ENCODE measurements at places on chromosomes 7 and 10. TPM values are rescaled to one million over a fixed set of nuclear protein-coding genes. Genes with fewer than 3 reads are reported as not detected.

DNA sequence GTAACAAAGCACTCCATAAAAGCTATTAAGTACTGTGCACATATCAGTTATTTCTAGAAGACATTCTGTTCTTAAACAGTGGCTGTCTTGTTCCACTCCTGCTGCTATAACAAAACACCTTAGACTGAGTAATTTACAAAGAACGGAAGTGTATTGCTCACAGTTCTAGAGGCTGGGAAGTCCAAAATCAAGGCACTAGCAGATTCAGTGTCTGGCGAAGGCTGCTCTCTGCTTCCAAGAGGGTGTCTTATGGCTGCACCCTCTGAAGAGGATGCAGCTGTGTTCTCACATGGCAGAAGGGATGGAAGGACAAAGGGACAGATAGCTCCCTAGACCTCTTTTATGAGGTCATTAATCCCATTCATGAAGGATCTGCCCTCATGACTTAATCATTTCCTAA, 424.2 kb upstream of the ZMIZ1 start:
- H3K4me3 ChIP-seq, result no peak overlapping the region
- DNase-seq, result no peak
- H3K36me3 ChIP-seq, result no peaks in the 10 kb centered on the region
- no peak overlapping the region for H3K27ac ChIP-seq
- H3K27me3 ChIP-seq, result no peaks in the 10 kb centered on the region

- H3K36me3 ChIP-seq, result no peaks in the 10 kb centered on the region
- H3K4me3 ChIP-seq, result no peak overlapping the region
- no peak for DNase-seq
- no peak overlapping the region for H3K27ac ChIP-seq
- no peaks in the 10 kb centered on the region for H3K4me1 ChIP-seq
These were observed 47.9 kb upstream of the DOCK1 start for GRCh38 chr10:126857178-126857806.

The TAC1 gene
- total RNA-seq, result not detected

- peaks cover 22% of the 10 kb centered on the region for H3K4me1 ChIP-seq
- no peak for DNase-seq
- peaks cover 3% of the 10 kb centered on the region for H3K27me3 ChIP-seq
- H3K36me3 ChIP-seq, result no peaks in the 10 kb centered on the region
These were observed 3.2 kb upstream of the NCOA4 start for GRCh38 chr10:46033602-46034011.

GRCh38 chr10:61941202-61941681, 39.7 kb downstream of the ARID5B start:
- no peak overlapping the region for H3K4me3 ChIP-seq
- DNase-seq, result no peak
- H3K27ac ChIP-seq, result peak overlapping the region; percentile 87
- peaks cover 11% of the 10 kb centered on the region for H3K4me1 ChIP-seq

DNA sequence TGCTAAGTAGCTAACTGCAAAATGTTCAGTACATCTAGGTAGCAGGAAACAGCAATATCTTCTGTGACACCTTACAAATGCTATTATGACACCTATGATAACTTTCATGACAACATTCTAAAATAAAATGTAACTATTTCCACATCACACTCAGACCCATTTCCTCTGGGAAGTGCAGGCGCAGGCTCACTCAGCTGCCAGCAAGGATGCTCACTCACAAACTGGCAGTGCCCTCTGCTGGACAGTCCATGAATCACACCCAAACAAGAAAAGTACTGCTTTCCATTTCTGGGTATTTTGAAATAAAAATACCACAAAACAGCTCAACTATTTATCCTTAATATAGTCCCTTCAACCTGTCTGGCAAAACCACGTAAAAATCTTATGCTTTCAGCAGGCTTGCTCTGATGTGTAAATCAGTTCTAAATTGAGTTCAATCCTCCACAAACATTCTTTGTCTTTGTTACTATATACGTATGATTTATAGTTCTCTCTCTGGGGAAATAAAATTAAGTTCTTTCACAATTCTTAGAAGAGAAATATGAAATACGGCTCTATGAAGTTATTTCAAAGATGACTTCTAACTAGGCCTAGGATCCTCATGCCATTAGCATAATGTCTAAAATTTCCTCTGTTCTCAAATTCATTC, 176.6 kb downstream of the PARD3 start:
- no peak overlapping the region for H3K27ac ChIP-seq
- no peaks in the 10 kb centered on the region for H3K36me3 ChIP-seq
- no peak overlapping the region for H3K4me3 ChIP-seq

GRCh38 chr10:1611936-1612550, 125.3 kb downstream of the ADARB2 start:
- no peak for DNase-seq
- H3K4me3 ChIP-seq, result no peak overlapping the region
- no peaks in the 10 kb centered on the region for H3K36me3 ChIP-seq
- H3K27ac ChIP-seq, result no peak overlapping the region

The GRM3 gene
- not detected for total RNA-seq

DNA sequence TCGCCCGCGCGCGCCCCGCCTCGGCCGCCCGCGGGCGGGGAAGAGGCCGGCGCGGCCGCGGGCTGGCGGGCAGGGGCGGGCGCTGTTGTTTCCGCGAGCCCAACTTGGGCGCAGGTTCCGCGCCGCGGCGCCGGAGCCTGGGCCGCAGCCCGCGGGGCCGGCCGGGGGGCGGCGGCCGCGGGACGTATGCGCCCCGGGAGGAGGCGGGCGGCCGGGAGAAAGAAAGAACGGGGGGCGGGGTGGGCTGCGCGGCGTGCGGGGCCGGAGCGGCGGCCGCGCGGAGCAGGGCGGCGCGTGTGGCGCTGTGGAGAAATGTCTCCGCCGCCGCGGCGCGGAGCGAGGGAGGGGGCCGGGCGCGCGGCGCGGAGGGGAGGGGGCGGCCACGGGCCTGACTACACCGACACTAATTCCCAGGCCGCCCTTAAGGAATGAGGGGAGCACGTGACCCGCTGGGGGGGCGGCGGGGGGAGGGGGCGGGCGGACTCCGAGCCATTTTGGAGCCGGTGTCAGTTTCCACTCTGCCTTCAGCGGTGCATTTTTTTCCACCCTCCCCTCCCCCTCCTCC, at the start of gene BMI1:
Gene BMI1 (plus strand): TSS at position 509 of the 565 bp plus-strand sequence. CDS start 5,351 bp downstream, outside the sequence.
- H3K36me3 ChIP-seq, result no peaks in the 10 kb centered on the region
- peak within 1 kb of the TSS; percentile 85 for H3K4me3 ChIP-seq
- peak; percentile 54 for DNase-seq
- H3K27ac ChIP-seq, result peak within 1 kb of the TSS; percentile 56

The MRM2 gene
- total RNA-seq, result 17.9 TPM

The IKZF5 gene
- total RNA-seq, result 45.5 TPM

GRCh38 chr10:1393481-1393880, 337.3 kb downstream of the WDR37 start:
- no peak for DNase-seq
- H3K4me1 ChIP-seq, result no peaks in the 10 kb centered on the region
- H3K36me3 ChIP-seq, result no peaks in the 10 kb centered on the region
- H3K4me3 ChIP-seq, result no peak overlapping the region
- H3K27me3 ChIP-seq, result no peaks in the 10 kb centered on the region
- no peak overlapping the region for H3K27ac ChIP-seq

- no peaks in the 10 kb centered on the region for H3K27me3 ChIP-seq
- H3K36me3 ChIP-seq, result no peaks in the 10 kb centered on the region
- no peaks in the 10 kb centered on the region for H3K4me1 ChIP-seq
- no peak overlapping the region for H3K27ac ChIP-seq
These were observed 10.5 kb downstream of the PLXDC2 start for GRCh38 chr10:19826712-19827111.

- no peak overlapping the region for H3K4me3 ChIP-seq
- H3K27me3 ChIP-seq, result peaks cover 3% of the 10 kb centered on the region
- no peaks in the 10 kb centered on the region for H3K4me1 ChIP-seq
- no peak overlapping the region for H3K27ac ChIP-seq
- no peak for DNase-seq
These were observed 402.0 kb downstream of the PTPRN2 start for GRCh38 chr7:158185653-158186052.

DNA sequence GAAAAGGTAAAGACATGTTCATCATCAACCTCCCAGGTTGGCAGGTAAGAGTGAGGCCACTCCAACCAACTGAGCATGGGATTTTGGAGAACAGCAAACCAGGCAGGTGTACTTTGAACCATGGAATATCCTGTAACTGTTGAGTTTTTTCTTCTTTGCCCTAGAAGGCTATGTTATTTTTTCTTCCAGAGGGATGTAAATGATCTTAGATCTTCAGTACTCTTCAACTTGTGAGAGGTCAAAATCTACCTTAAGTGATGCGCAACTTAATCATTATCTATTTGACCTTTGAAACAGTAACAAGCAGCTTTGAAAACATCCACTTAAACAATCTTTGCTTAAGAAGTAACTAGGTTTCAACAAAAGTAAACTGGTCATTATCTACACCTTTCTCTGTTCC, at the start of gene CUBN:
Gene CUBN (minus strand): TSS at position 71 of the 400 bp plus-strand sequence. CDS start 46 bp downstream, at position 25.
- no peaks in the 10 kb centered on the region for H3K4me1 ChIP-seq
- no peaks in the 10 kb centered on the region for H3K36me3 ChIP-seq
- no peaks in the 10 kb centered on the region for H3K27me3 ChIP-seq
- DNase-seq, result no peak

The GPR37 gene
- not detected for total RNA-seq

The MYL10 gene
- total RNA-seq, result not detected

- H3K27me3 ChIP-seq, result peaks cover 3% of the 10 kb centered on the region
- no peak for DNase-seq
- H3K36me3 ChIP-seq, result no peaks in the 10 kb centered on the region
- no peak overlapping the region for H3K4me3 ChIP-seq
- no peak overlapping the region for H3K27ac ChIP-seq
- H3K4me1 ChIP-seq, result no peaks in the 10 kb centered on the region
These were observed 6.6 kb upstream of the SGPL1 start for GRCh38 chr10:70809011-70809611.

All from T-cell (primary cell).